ENCODE measurements at places on chromosomes 16 and 17. TPM values are rescaled to one million over a fixed set of nuclear protein-coding genes. Genes with fewer than 3 reads are reported as not detected.

GRCh38 chr16:86337138-86337537 lies 173.2 kb upstream of the FOXF1 start:
- DNase-seq: no peak
- no peaks in the 10 kb centered on the region for H3K36me3 ChIP-seq
- H3K4me1 ChIP-seq: no peaks in the 10 kb centered on the region
- H3K27ac ChIP-seq: no peak overlapping the region
- H3K4me3 ChIP-seq: no peak overlapping the region

GRCh38 chr17:40310882-40311391 lies 2.0 kb downstream of the RARA start:
- no peak for DNase-seq
- H3K27ac ChIP-seq: no peak overlapping the region

DNA sequence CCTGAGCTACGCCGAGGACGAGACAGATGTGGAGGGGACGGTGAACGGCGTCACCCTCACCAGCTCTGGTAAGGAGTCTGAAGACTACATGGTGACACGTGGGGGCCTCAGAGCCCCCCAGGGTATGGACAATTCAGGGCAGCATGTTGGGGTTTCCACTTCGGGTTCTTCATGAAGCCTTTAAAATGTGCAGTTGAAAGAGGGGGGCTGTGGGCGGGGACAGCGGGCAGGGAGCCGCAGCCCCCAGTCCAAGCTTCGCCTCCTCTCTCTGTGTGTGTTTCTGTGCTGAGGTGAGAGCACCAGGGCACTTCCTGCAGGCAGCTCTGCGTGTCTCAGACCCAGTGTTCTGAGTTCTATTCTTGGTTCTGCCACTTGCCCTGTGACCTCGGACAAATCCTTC lies 24.0 kb downstream of the NMRAL1 start:
- H3K4me1 ChIP-seq: no peaks in the 10 kb centered on the region
- H3K36me3 ChIP-seq: peaks cover 36% of the 10 kb centered on the region
- H3K27me3 ChIP-seq: no peaks in the 10 kb centered on the region
- no peak overlapping the region for H3K4me3 ChIP-seq
- H3K27ac ChIP-seq: no peak overlapping the region

- H3K36me3 ChIP-seq: peaks cover 5% of the 10 kb centered on the region
- H3K4me1 ChIP-seq: peaks cover 11% of the 10 kb centered on the region
- no peaks in the 10 kb centered on the region for H3K27me3 ChIP-seq
- DNase-seq: no peak
- H3K4me3 ChIP-seq: no peak overlapping the region
- no peak overlapping the region for H3K27ac ChIP-seq
Measured at GRCh38 chr17:35423761-35424160, 8.5 kb downstream of the SLFN12 start.

- no peaks in the 10 kb centered on the region for H3K27me3 ChIP-seq
- no peaks in the 10 kb centered on the region for H3K4me1 ChIP-seq
- H3K27ac ChIP-seq: no peak overlapping the region
- DNase-seq: no peak
- no peak overlapping the region for H3K4me3 ChIP-seq
Measured at GRCh38 chr17:64172510-64172909, 42.6 kb upstream of the ERN1 start.

DNA sequence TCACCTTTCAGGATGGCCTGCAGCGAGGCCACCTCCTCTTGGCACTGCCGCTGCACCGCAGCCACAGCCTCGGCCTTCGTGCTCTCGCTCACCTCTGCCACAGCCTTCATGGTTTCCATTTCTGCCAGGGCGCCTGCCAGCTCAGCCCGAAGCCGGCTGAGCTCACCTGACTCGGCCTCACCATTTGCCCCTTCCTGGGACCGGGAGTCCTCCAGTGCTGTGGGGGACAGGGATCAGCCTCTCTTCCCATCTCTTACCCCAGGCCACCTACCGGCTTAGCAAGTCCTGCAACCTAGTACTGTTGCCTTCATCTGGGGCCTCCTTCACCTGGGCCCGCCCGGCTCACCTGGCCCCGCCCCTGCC lies 658 bp downstream of the RABEP2 start:
- DNase-seq: no peak
- peak overlapping the region; percentile 94 for H3K4me3 ChIP-seq
- H3K4me1 ChIP-seq: peaks cover 9% of the 10 kb centered on the region
- H3K27me3 ChIP-seq: no peaks in the 10 kb centered on the region

DNA sequence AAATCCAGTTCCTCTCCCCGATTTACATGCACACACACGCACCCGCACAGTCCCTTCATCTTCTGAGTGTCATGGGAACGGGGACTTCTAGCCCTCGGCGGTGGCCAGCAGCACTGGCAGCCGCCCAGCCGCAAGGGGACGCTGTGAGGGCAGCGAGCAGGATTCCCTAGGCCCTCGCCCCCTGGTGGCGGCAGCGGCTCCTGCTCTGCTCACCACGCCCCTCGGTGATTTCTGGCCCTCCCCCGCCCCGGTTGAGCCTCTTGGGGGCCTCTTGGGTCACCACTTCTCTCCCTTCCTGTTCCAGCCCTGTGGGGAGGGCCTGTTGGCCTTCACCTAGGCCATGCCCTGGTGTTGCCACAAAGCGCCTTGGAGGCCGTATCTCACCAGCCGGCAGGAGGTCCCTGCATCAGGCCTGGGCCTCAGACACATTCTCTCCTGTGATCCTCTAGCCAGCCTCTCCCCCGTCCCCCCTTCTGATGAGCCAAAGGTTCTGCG lies 75.2 kb upstream of the KSR1 start:
- peak; percentile 90 for DNase-seq
- H3K4me3 ChIP-seq: no peak overlapping the region
- H3K4me1 ChIP-seq: peaks cover 3% of the 10 kb centered on the region
- H3K27me3 ChIP-seq: peaks cover 11% of the 10 kb centered on the region
- no peak overlapping the region for H3K27ac ChIP-seq
- no peaks in the 10 kb centered on the region for H3K36me3 ChIP-seq

GRCh38 chr17:68801335-68802247 lies 153.6 kb downstream of the ABCA8 start:
- H3K4me1 ChIP-seq: no peaks in the 10 kb centered on the region
- peaks cover 13% of the 10 kb centered on the region for H3K27me3 ChIP-seq
- no peaks in the 10 kb centered on the region for H3K36me3 ChIP-seq

GRCh38 chr17:81951785-81952684 lies 5.0 kb upstream of the MYADML2 start:
- H3K27me3 ChIP-seq: no peaks in the 10 kb centered on the region
- no peaks in the 10 kb centered on the region for H3K4me1 ChIP-seq
- no peak overlapping the region for H3K27ac ChIP-seq
- H3K4me3 ChIP-seq: no peak overlapping the region

DNA sequence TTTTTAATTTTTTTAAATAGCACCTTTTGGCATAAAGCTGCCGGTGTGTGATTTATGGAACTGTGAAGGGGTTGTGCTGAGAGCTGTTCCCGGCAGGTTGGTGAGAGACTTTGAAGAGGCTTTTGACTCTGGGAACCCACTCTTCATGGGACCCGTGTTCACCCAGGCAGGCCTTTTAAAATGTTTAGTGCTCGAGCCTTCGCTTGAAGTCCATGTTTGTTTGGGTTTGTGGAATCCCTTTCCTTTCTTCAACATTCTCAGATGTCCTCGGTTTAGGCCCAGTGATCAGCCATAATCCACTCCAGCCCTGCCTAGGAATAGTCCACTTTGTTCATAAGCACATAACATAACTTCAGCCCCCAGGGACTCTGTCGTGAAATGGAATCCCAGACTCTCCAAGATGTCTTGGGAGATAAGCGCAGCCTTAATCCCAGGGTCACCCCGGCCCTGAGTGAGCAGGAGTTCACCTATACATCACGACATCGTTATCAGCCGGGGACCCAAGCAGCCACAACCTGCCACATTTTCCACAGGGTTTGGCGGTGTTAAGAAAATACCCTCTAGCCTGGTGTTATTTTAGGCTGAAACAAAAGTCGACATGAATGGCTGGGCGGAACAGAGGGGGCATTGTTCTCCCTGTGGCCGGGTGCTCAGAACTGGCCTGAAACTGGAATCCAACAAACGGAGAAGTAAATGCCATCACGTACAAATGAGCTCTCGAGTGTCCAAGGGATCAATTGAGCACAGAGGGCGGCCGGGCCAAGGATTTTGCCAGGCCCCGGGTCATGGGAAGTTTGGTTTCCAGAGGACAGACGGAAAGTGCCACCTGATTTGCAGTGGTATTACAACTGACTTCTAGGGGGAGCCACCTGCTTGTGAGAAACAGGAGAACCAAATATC lies 145.7 kb upstream of the IRX3 start:
- peaks cover 22% of the 10 kb centered on the region for H3K27me3 ChIP-seq
- no peaks in the 10 kb centered on the region for H3K36me3 ChIP-seq
- H3K27ac ChIP-seq: no peak overlapping the region

GRCh38 chr17:39677542-39678339 lies 9.5 kb downstream of the PNMT start:
- no peaks in the 10 kb centered on the region for H3K27me3 ChIP-seq
- H3K36me3 ChIP-seq: peaks cover 2% of the 10 kb centered on the region
- H3K4me1 ChIP-seq: peaks cover 59% of the 10 kb centered on the region
- H3K27ac ChIP-seq: no peak overlapping the region
- no peak for DNase-seq
- H3K4me3 ChIP-seq: no peak overlapping the region

GRCh38 chr16:21126518-21126917 lies 24.1 kb downstream of the DNAH3 start:
- DNase-seq: no peak
- no peaks in the 10 kb centered on the region for H3K36me3 ChIP-seq
- H3K27ac ChIP-seq: no peak overlapping the region
- no peak overlapping the region for H3K4me3 ChIP-seq

DNA sequence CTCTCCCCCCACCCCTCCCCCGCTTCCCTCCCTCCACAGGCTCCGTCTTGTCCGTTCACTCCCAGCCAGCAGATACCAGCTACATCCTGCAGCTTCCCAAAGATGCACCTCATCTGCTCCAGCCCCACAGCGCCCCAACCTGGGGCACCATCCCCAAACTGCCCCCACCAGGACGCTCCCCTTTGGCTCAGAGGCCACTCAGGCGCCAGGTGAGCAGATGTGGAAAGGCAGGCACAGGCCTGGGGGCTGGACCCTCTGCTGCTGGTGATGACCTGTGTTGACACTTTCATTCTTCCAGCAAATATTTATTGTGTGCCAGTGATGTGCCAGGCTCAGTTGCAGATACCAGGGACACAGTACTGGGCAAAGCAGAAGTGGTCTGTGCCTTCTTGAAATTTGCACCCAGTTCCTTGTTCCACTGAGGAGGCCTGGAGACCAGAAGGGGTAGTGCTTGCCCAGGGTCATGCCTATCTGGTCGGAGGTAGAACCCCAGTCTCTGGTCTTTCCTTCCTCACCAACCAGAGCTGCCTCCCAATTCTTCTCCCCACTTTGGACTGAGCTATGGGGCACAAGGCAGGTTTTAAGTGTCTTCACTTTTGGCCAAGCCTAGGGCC lies 10.3 kb upstream of the ABCC3 start:
- no peak for DNase-seq
- no peaks in the 10 kb centered on the region for H3K36me3 ChIP-seq
- H3K4me3 ChIP-seq: no peak overlapping the region
- H3K27me3 ChIP-seq: peaks cover 26% of the 10 kb centered on the region
- H3K4me1 ChIP-seq: no peaks in the 10 kb centered on the region
- no peak overlapping the region for H3K27ac ChIP-seq

GRCh38 chr17:71110326-71110725 lies 941.0 kb downstream of the KCNJ2 start:
- H3K27me3 ChIP-seq: peaks cover 3% of the 10 kb centered on the region
- H3K27ac ChIP-seq: no peak overlapping the region
- no peak overlapping the region for H3K4me3 ChIP-seq
- H3K36me3 ChIP-seq: no peaks in the 10 kb centered on the region
- no peak for DNase-seq

DNA sequence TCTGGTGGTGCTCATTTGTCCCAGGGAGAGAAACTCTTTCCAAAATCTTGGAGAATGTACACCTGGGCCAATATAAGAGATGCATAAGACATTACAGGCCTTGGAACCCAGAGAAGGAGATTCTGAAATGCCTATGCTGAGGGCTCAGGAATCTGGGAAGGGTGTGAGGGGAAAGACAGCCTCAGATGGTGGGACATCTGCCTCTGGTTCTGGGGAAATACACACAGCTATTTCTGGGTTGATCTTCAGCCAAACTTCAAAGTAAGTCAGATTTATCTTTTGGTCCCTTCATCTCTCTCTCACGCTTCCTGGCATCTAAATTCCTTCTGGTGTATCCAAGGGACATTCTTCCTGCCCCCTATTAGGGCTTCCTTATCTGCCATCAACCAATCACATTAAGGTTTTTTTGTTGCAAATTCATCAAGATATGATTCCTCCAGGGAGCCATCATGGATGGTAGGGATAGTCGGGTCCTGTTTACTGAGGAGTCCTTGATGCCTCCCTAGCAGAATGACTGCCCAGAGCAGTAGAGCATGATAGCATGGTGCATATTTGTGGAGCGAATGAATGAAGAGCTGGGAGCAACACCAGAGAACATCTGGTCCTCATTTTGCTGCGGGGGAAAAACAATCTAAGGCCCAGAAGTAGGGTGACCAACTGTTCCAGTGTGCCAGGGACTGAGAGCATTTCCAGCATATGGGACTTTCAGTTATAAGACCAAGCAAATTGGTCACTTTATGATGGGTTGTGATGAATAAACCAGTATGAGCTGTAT lies 35.7 kb upstream of the DYNLL2 start:
- DNase-seq: no peak
- peaks cover 13% of the 10 kb centered on the region for H3K27me3 ChIP-seq
- no peak overlapping the region for H3K27ac ChIP-seq
- H3K4me1 ChIP-seq: peaks cover 3% of the 10 kb centered on the region
- no peak overlapping the region for H3K4me3 ChIP-seq

DNA sequence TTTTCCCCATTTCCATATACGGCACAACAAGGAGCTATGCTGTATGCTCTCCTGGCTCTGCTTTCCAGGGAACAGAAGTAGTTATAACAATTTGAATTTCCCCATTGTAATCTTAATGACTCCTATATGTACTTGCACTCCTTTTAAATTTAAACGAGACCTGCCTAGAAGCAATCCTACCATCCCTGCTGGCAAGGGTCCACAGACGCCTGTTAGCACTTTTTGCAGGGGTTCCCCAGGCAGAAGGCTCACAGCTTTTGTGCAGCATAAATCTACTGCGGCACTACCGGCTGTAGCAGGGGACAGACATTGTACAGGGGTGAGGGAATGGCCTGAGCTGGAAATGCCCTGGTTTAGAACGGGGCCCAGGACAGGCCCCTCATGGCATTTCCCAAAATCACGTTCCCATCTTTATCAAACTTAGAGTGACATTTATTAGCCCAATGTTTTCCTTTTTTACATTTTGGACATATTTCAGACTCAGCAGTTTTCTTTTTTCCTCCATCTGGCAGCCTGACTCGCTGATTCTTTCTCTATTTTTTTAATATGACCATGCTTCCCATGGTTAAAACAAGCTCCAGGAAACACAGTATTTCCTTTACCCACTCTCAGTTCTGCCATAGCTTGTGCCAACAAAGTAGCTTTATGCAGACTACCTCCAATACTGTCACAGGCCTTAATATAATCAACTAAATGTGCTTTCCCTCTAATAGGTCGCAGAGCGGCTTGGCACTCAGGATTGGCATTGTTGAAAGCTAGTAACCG lies 35.4 kb upstream of the USP22 start:
- no peak for DNase-seq
- H3K4me1 ChIP-seq: no peaks in the 10 kb centered on the region
- no peaks in the 10 kb centered on the region for H3K36me3 ChIP-seq
- H3K27me3 ChIP-seq: peaks cover 2% of the 10 kb centered on the region

- H3K27me3 ChIP-seq: no peaks in the 10 kb centered on the region
- H3K36me3 ChIP-seq: no peaks in the 10 kb centered on the region
- no peak overlapping the region for H3K4me3 ChIP-seq
- no peaks in the 10 kb centered on the region for H3K4me1 ChIP-seq
- no peak for DNase-seq
- no peak overlapping the region for H3K27ac ChIP-seq
Measured at GRCh38 chr16:75996491-75996890, 270.2 kb upstream of the CPHXL start.

The PLXDC1 gene
- total RNA-seq: 1.2 TPM

The BAIAP2 gene
- total RNA-seq: 3.3 TPM

The ZC3H7A gene
- 65.1 TPM for total RNA-seq

The HCRT gene
- total RNA-seq: not detected

The TUBG2 gene
- 9.3 TPM for total RNA-seq

The GLTPD2 gene
- not detected for total RNA-seq

The MNT gene
- total RNA-seq: 18.1 TPM

Measured in activated CD4-positive, alpha-beta memory T cell treated with anti-CD3 and anti-CD28 coated beads for 36 hours (primary cell).